Right forelimb (tissue), 1 donor: ENCODE measurements at places on chromosomes 12 and 14.

DNA sequence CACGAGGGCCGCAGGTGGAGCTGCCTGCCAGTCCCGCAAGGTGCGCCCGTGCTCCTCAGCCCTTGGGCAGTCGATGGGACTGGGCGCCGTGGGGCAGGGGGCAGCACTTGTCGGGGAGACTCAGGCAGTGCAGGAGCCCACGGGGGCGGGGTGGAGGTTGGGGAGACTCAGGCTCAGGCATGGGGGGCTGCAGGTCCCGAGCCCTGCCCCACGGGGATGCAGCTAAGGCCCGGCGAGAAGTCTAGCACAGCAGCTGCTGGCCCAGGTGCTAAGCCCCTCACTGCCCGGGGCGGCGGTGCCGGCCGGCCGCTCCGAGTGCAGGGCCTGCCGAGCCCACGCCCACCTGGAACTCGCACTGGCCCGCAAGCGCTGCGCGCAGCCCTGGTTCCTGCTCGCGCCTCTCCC is 39.2 kb upstream of the P2RX7 start:
- DNase-seq: no peak

GRCh38 chr14:50022661-50023060 is 93.7 kb downstream of the VCPKMT start:
- DNase-seq: no peak

- no peak for DNase-seq
These were observed 20.2 kb upstream of the ESRRB start for GRCh38 chr14:76355771-76356170.

- no peak for DNase-seq
These were observed 17.2 kb downstream of the PITPNM2 start for GRCh38 chr12:123133701-123134100.

DNA sequence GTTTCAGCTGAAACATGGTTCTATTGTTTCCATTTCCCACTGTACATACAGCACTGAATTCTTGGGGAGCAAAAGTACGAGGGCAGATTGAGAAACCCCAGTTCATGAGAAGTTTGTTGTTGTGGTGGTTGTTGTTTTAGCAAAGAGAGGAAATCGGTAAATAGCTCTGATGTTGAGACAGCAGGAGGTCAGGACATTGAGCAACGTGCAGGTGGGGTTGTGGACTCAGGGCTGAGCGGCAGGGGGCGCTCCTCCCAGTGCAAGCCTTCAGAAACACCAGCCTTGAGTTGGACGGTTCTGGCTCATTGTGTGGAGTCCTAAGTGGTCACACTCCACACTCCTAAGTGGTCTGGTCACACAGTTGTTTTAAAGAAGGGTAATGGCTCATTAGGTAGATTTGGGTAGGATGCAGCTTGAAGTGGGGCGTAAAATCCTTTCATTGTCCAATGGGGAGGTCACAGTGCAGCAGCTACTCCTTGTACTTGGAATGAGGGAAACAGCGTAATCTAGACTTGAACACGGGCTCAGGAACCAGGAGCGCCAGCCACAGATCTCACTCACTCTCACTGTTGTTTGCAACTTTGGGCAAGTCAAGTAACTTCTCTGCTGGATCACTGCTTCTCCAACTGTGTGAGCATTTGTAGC is 14.5 kb upstream of the PWP1 start:
- no peak for DNase-seq

- no peak for DNase-seq
These were observed 658.4 kb downstream of the MED13L start for GRCh38 chr12:115619061-115619460.

DNA sequence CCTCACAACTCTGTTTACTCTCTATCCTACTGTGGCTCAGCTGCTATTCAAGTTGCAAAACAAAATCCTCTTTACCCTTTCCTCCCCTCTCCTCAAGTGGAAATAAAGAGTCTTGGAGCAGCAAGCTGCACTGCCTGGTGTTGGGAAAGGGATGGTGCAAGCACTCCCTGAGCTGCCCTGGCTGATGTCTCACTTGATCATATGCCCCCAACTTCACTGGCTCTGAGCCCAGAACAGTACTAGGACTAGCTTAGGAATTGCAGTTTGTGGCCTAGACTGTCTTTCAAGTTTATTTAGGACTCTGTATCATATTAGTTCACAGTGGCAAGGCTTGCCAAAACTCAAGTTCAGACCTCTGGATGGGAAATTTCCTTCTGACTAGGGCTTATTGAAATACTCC is 1683.8 kb upstream of the SEL1L start:
- no peak for DNase-seq

DNA sequence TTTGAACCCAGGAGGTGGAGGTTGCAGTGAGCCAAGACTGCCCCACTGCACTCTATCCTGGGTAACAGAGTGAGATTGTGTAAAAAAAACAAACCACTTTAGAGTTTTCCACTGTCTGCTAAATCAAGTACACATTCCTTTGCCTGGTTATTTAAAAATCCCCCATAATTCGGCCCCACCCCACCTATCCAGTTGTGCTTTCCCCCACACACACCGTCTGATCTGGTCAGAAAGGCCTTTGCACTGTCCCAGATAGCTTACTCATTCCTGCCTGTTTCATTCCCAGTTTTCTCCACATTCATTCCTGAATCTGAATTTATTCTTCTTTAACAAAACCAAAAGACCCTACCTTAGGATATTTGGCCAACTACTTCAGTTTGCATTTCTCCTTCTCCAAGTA is 29.5 kb downstream of the NINJ2 start:
- no peak for DNase-seq

DNA sequence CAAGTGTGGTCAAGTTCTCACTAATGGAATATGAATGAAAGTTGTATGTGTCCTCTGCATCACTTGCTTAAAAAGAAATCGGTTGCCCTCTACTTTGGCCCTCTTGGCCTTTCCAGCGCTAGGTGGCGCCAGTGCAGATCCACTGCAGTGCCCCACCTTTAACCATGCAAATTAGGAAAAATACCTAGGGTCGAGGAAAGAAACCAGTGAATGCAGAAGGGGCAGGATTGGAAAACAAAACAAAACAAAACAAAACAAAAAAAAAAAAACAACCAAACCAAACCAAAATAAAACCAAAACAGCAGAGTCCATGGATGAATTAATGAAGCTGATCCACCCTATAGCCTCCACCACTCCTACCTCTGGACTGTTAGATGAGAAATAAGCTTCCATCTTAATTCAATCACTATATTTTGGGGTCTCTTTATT is 12.9 kb upstream of the NEMF start:
- DNase-seq: peak; percentile 79

- DNase-seq: no peak
These were observed 101.1 kb downstream of the RGS6 start for GRCh38 chr14:72033365-72033764.

DNA sequence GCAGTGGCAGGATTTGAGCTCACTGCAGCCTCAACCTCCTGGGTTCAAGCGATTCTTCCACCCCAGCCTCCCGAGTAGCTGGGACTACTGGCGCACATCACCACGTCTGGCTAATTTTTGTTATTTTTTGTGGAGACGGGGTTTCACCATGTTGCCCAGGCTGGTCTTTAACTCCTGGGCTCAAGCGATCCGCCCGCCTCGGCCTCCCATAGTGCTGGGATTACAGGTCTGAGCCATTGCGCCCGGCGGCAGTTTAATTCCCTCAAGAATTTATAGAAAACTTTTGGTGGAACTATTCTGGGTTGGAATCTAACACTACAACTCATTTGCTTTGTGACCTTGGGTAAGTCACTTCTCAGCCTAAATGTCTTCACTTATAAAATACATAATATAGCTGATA is 1.8 kb upstream of the SP1 start:
- no peak for DNase-seq

- DNase-seq: no peak
These were observed 92.4 kb downstream of the SPTSSA start for GRCh38 chr14:34369648-34370030.

DNA sequence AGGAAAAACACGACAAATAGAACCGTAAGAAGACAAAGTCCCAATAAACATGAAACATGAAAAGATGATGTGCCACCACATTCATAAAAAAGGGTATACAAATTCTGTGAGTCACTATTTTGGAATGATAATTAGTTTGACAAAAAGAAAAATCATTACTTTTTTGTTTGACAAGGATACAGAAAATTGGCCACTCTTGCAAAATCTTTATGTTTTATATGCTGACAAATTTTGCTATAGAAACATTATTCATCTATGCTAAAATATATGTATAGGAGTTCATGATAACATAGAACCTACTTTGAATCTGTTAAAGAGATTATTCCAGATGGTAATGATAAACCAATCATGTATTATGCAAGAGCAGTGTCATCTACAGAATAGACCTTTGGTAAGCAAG is 1201.0 kb downstream of the FSCB start:
- DNase-seq: no peak

- DNase-seq: no peak
These were observed 151.4 kb downstream of the TMTC2 start for GRCh38 chr12:82838131-82838551.

DNA sequence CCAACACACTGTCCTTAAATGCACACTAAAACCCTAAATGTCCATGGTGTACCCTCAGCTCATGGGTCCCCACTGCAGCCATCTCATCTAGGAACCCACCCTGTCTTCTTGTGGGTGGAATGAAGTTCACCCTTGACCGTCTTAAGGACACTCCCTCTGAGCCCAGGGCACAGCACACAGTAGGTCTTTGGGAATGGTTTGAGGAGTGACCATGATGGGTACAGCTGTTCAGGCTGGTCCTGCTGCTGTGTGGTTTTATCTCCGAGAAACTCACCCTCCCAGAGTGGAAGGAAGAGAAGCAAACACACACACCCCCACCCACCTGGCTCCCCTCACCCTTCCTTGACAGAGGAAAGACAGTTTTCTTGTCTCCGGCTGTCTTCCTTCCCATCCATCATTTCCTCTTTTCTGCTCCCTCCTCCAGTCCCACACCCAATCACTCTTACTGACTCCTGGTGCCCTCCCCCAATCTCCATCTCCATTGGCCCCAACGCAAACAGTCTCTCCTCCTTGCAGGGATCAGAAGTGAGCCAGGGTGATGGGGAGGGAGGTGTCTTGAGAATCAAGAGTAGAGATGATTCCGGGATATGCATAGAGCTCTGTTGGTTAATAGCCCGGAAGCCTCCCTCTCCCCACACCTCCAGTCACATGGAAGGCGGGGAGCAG is 105.9 kb upstream of the LHX5 start:
- no peak for DNase-seq

GRCh38 chr12:75658286-75658685 is 146.9 kb upstream of the KRR1 start:
- no peak for DNase-seq
